GM23248 (cell line): ENCODE measurements at places on chromosomes 3 and 15. TPM values are rescaled to one million over a fixed set of nuclear protein-coding genes. Genes with fewer than 3 reads are reported as not detected.

GRCh38 chr3:46012246-46012645 lies 15.0 kb downstream of the XCR1 start:
- H3K27ac ChIP-seq = no peak overlapping the region
- no peak for DNase-seq
- H3K4me3 ChIP-seq = no peak overlapping the region
- no peaks in the 10 kb centered on the region; the same call in 1 of the 2 replicates for H3K27me3 ChIP-seq
- H3K4me1 ChIP-seq = peaks cover 3% of the 10 kb centered on the region; the same call in 1 of the 2 replicates

DNA sequence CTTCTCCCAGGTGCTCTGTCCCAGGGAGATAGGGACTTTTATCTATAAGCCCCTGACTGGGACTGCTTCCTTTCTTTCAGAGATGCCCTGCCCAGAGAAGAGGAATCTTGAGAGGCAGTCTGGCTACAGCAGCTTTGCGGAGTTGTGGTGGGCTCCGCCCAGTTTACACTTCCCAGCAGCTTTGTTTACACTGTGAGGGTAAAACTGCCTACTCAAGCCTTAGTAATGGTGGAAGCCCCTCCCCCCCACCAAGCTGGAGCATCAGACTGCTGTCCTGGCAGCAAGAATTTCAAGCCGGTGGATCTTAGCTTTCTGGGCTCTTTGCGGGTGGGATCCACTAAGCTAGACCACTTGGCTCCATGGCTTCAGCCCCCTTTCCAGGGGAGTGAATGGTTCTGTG lies 253.8 kb upstream of the ARL6 start:
- H3K27ac ChIP-seq = no peak overlapping the region
- no peaks in the 10 kb centered on the region for H3K4me1 ChIP-seq
- H3K27me3 ChIP-seq = no peaks in the 10 kb centered on the region
- no peaks in the 10 kb centered on the region for H3K36me3 ChIP-seq

DNA sequence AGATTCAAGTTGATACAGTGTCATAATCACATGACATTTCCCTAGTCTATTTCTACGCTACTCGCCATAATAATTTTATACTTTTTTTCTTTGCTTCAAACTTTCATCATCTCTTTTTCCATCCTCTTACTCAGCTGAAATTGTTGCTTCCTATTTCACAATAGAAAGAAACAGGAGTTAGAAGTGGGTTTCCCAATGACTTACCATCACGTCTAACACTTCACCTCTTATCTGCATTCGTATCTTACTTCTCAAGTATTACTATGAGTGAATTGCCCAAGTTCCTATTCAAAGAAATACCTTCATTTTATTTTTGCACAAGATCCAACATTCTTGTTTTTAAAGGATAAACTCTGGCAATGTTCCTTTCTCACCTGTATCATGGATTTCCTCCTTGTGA lies 1539.9 kb downstream of the SI start:
- H3K4me3 ChIP-seq = no peak overlapping the region
- no peaks in the 10 kb centered on the region for H3K27me3 ChIP-seq
- H3K27ac ChIP-seq = no peak overlapping the region
- DNase-seq = no peak
- H3K4me1 ChIP-seq = no peaks in the 10 kb centered on the region

GRCh38 chr15:93035953-93036810 lies 52.8 kb downstream of the RGMA start:
- no peaks in the 10 kb centered on the region for H3K27me3 ChIP-seq
- H3K4me3 ChIP-seq = no peak overlapping the region
- DNase-seq = peak; percentile 35

GRCh38 chr3:126521122-126521891 lies 2.6 kb upstream of the CHST13 start:
- H3K4me1 ChIP-seq = no peaks in the 10 kb centered on the region
- 0 out of 2 replicates have a peak, but pooled peaks cover 20% of the 10 kb centered on the region for H3K27me3 ChIP-seq
- peak; percentile 30 for DNase-seq
- H3K4me3 ChIP-seq = no peak overlapping the region

Gene SI
- not detected in 2 replicates for total RNA-seq

DNA sequence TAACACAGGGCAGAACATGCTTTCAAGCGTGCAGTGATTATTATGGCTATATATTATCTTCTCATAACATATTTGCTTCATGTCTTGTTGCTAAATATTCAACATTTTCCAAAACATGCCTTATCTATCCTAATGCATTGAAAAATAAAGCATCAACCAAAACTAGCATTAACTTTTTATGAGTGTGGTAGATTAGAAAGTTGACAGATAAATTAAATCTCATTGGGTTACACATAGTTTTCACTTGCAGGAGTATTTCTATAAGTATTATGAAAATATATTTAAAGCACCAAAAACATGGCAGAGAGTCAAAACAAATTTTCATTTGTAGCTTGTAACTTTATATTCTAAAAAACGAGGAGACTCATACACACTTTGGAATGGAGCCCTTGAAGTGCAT lies 141.5 kb downstream of the CADM2 start:
- no peaks in the 10 kb centered on the region for H3K36me3 ChIP-seq
- DNase-seq = no peak
- no peak overlapping the region for H3K4me3 ChIP-seq
- H3K4me1 ChIP-seq = no peaks in the 10 kb centered on the region
- no peaks in the 10 kb centered on the region for H3K27me3 ChIP-seq

Gene SLC22A13
- total RNA-seq = 0.38 and 0.86 TPM in 2 replicates

DNA sequence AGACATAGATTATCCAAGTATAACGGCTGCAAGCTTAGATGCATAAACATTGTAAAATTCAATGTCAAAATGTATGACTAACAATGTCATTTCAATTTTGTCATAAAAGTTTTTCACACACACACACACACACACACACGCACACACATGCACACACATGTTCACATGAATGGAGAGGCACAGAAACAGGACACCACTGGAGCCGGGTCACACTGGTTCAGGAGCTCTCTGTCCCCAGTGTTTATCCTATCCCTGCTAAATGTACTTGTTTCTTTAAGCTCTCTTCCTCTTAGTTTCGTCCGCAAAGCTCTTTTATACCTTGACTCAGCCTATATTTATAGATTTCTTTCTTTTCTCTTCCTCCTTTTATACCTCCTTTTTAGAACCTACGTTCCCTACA lies 249.9 kb downstream of the CADPS start:
- DNase-seq = no peak
- no peaks in the 10 kb centered on the region for H3K27me3 ChIP-seq
- H3K36me3 ChIP-seq = no peaks in the 10 kb centered on the region
- no peak overlapping the region for H3K4me3 ChIP-seq
- no peaks in the 10 kb centered on the region for H3K4me1 ChIP-seq

DNA sequence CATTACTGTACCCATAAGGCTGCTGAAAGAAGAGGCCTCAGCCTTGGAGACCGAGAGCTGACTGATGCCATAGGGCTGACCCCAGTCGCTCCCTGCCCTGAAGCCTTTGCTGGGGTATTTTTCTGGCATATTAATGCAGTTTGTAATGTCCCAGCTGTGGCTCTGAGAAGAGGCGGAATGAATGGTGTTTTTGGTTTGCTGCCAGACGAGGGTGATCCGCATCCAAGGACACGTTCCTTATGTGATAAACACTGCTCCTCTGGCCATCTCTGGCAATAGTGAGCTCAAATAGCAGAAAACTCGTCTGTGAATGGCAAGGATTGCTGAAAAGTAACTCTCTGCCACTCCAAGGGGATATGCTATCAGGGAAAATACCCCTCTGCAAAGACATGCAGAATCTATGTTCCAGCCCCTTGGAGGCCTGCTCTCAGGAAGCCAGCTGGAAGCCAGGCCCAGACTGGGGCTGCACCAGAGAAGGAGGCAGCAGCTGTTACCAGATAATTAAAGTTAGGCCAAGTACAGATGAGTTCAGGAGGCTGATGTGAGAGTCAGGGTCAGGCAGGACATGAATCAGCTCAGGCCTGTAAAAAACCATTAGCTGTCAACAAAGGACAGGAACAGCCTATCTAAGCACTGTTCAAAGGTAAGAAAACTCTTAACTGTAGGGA lies 28.9 kb upstream of the KLHL6 start:
- H3K27ac ChIP-seq = no peak overlapping the region
- H3K27me3 ChIP-seq = peaks cover 8% of the 10 kb centered on the region
- H3K4me3 ChIP-seq = no peak overlapping the region
- H3K36me3 ChIP-seq = no peaks in the 10 kb centered on the region
- DNase-seq = peak; percentile 58

DNA sequence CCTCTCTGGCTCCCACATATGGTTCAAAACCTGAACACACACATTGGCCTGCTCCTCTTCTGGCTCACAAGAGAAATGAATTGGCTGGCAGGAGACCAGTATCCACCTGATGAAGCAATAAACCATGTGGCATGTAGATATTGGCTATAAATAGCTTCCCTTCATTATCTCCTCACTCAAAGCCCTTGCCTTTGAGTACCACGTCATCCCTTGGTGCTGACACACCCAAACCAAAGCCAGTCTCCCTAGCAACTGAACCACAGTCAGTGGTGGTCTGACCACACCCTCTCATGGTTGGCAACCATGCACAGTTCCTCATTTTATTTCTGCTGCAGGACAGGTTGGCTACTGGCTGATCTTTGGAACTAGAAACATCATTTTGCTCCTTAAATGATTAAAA lies 98.8 kb downstream of the ZNF621 start:
- DNase-seq = peak; percentile 13
- no peak overlapping the region for H3K27ac ChIP-seq
- H3K4me3 ChIP-seq = no peak overlapping the region
- no peaks in the 10 kb centered on the region for H3K4me1 ChIP-seq
